ENCODE measurements at places on chromosomes 12 and 14.

DNA sequence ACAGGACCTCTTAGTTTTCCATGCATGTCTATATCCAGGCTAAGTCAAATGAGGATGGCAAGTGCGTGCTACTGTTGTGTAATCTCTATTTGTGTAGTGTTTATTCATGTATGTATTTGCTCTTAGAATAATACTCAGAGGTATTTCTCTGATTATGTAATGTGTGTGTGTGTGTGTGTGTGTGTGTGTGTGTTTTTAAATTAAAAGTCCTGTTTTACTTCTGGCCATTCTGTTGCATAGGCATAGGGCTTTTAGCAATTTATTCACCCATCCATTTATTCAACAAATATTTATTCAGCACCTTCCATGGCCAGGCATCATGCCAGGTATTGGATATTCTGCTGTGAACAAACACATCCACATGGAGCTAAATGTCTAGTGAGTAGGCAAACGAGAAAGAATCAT, 63.5 kb downstream of the PELI2 start:
- no peak for DNase-seq

DNA sequence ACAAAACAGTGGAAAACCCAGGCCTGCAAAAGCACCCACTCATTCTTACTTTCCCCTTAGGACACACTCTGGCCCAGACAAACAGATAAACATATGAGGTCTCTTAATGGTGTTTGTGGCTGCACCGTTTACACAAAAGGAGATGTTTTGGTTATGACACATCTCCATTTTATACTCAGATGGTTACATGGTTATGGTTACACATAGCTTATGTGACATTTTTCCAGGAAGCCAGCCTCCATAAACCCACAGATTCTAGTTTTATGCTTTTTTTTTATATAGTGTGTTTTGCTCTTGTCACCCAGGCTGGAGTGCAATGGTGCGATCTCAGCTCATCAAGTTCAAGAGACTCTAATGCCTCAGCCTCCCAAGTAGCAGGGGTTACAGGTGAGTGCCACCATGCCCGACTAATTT, 3.5 kb upstream of the KLRD1 start:
- no peak for DNase-seq

DNA sequence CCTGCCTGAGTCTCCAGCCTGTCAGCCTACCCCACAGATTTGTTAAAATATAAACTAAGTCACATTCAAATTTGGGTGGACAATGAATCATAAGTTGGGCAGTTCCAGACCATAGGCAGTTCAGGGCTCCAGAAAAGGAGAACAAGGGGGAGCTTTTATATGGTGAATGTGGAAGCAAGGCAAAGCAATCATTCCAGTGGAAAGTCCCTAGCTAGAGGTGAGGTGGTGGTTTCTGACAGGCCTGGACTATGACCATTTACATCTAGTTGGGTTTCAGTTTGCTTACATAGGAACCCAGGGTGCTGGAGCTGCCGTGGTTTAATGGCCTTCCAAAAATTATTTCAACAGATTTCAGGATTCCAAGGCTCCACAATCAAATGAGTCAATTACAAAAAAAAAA, 207.3 kb downstream of the AEBP2 start:
- no peak for DNase-seq

DNA sequence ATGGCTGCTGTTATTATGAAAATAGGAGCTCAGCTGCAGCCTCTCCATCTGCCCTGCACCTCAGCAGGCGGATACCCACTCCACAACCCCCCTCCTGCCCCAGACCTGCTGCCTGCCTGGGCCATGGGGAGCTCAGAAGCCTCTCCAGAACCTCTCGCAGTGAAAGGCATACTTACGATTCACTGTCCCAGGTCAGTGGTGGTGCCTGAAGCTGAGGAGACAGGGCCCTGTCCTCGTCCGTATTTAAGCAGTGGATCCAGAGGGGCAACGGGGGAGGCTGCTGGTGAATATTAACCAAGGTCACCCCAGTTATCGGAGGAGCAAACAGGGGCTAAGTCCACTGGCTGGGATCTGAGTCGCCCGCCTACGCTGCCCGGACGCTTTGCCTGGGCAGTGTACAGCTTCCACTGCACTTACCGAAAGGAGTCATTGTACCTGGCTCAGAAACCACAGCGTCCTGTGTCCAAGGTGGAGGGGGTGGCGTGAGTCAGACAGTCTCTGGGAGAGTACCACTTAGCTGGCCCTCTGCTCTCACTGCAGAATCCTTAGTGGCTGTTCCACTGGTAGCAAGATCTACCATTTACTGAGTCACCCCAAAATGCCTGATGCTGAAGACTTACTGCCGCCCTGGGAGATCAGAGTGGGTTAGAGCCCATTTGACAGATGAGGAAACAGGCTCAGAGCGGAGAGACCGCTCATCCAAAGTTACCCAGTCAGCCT, at the start of gene SERPINA1:
Gene SERPINA1 (minus strand): TSS at position 219 of the 720 bp plus-strand sequence. CDS start 5,365 bp downstream, outside the sequence.
- DNase-seq = no peak

DNA sequence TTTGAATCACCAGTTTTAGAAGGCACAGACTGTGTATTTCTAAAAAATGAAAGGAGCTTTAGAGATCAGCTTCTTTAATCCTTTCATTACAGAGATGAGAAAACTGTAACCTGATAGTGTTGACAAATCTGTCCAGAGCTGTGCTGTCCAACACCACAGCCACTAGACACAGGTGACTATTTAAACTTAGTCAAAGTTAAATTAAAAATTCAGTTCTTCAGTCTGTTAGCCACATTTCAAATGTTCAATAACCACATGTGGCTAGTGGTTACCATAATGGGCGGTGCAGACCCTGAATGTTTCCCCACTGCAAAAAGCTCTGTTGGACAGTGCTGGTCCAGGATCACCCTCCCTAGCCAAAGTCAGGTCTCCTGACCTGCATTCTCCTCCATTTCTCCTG, 21.6 kb downstream of the DAD1 start:
- no peak for DNase-seq

- peak; percentile 56 for DNase-seq
Observed at GRCh38 chr12:66087365-66087943, 43.1 kb downstream of the LLPH start.

- no peak for DNase-seq
Observed at GRCh38 chr12:19183121-19183838, 53.7 kb downstream of the PLEKHA5 start.

- no peak for DNase-seq
Observed at GRCh38 chr14:65962952-65963351, 523.2 kb upstream of the CCDC196 start.

DNA sequence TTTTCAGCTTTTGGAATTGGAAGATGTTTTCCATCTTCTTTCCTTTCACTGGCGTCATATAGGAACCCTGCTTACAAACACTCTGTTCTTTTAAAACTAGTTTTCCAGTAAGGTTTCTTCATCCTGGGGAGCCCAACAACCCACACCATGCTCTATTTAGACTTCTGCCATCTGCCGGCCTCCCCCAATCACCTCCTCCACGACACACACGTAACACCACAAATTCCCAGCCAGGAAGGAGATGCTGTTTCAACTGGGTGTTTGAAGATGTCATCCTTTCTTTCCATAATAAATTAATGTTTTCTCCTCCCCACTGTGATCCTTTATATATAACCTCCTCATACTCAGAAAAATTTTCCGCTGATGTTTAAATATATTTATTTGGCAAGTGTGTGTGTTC, 231.4 kb upstream of the DDHD1 start:
- DNase-seq = no peak

DNA sequence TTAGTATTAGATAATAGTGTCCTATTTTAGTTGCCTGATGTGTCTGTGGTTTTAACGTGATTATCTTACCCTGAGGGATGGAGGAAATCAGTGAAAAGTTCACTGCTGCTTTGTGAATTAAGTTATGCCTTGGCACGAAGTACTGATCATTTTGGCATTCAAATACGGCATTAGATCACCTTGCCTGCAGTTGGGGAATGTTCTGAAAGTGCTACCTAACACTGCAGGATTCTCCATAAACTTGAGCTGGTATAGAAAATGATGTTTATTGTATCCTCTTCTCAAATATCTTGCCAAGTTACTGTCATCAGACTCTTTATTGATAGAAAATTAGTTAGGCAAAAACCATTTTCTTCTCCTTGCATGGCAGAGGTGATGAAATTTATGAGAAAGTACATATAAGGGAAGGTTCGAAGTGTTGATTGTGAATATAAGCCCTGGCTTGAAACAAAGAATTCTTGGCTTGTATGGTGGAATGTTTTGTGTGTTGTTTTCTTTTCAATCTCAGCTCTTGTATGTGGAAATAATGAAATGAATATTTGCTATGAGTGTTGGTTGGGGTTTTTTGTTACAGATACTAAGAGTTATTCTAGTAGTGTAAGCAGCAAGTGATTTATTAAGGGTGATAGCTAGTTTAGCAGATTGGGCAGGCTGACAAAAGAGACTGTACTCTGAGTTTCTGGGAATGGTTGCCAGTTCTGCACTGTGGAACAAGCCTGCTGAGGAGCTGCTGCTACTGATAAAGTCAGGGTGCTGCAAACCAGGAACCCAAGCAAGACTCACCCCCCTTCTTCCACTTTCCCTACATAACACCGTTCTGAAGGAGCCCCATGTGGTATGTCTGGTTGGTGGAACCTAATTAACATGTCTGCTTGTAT, 448.3 kb downstream of the PCNX1 start:
- DNase-seq = no peak

DNA sequence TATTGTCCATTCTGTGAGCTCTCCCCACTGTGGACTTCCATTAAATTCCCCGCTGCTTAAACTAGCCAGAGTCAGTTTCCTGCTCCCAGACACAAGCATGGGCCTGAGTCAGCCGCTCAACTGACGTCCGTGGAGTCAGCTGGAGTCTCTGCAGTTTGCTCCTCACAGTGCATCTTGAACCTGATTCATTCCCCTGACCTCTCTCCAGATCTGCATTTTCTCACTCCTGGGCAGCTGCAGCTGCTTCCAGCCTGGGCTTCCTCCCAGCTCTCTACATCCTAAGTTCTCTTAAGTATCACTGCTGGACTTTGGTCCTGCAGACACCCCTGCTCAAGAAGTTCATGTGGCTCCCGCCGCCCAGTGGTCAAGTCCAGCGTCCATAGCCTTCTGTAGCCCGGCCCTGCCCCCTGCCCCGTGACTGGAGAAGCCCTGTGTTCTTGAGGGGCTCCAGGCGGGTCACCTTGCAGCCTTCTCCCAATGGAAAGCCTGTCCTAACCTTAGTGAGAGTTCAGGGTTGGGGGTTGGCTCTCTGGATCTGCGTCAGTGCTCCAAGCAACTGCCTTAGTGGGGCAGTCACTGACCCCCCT, 20.0 kb downstream of the NFKBIA start:
- DNase-seq = no peak

DNA sequence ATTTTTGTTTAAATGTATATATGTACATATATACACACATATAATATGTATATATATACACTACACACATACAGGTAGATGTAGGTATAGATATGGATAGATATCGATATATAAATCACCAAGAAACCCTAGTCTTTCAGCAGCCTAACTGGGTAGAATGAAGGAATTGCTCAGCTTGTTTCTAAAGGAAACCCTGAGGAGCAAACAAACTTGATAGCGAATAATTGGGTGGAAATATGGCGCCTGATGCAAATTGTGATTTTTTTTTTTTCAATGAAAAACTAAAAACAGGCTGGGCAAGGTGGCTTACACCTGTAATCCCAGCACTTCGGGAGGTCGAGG, 254 bp upstream of the CCDC177 start:
- DNase-seq = no peak

DNA sequence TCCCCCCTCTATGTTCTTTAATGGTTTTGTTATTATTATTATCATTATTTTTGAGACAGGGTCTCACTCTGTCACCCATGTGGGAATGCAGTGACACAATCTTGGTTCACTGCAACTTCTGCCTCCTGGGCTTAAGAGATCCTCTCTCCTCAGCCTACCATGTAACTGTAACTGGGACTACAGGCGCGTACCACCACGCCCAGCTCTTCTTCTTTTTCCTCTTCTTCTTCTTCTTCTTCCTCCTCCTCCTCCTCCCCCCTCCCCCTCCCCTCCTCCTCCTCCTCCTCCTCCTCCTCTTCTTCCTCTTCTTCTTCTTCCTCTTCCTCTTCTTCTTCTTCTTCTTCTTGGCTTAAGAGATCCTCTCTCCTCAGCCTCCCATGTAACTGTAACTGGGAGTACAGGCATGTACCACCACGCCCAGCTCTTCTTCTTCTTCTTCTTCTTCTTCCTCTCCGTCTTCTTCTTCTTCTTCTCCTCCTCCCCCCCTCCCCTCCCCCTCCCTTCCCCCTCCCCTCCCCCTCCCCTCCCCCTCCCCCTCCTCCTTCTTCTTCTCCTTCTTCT, 5.4 kb upstream of the KRT7 start:
- DNase-seq = no peak

- DNase-seq = no peak
Observed at GRCh38 chr14:81400852-81401251, 728 bp upstream of the STON2 start.

DNA sequence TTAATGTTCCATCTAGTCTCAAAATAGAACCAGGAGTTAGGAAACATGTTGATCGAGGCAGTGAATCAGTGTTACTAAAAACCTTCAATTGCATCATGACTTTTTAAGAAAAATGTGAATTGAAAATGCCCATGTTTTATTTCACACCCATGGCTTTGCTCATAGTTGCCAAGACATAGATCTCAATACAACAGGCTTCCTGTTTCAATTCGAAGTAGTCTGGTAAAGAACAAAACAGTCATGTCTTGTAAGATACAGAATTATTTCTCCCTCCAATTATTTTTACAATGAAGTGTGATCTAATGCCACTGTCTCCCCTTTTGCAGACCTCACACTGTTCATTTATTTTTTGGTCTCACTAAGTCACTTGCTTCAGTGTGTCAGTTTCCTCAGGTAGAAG, 44.6 kb upstream of the FAR2 start:
- DNase-seq = no peak

DNA sequence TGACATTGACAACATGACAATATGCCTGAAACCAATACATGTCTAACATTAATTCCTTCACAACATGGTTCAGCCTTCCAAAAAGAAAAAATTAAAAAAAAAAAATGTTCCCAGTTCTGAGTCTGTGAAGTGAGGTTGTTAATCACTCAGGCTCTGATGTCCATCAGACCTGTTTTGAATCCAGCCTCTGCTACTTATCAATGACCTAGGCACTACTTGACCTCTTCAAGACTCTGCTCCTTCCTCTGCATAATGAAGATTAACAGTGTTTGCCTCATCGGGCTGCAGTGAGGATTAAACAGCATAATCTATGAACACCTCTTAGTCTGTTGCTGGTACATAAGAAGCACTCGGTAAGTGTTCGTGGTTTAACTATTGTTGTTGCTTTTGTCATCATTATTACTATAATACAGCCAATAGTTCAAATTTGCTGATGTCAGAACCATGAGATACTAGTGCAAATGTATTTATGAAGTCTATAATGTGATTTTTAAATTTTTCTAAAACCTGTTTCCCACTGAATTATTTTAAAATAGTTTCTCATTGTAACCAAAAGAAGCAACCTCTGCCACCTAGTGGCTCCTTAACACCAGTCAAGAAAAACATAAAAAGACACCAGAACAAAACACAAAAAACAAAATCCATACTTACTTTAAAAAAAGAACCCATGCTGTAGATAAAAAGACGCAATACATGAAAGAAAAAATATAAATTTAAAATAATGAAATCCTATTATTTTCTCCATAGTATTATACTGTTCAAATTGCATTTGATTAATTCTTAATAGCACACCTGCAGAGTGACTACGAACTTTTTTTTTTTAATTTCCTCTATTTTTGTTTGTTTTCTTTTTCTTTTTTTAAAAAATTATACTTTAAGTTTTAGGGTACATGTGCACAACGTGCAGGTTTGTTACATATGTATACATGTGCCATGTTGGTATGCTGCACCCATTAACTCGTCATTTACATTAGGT, 20.3 kb upstream of the TMX1 start:
- DNase-seq = peak; percentile 14
